ENCODE measurements at places on chromosomes 3 and 15. TPM values are rescaled to one million over a fixed set of nuclear protein-coding genes. Genes with fewer than 3 reads are reported as not detected.

Gene MINAR1
- 1.6 TPM for total RNA-seq

Gene THUMPD3
- 57.5 TPM for total RNA-seq

Gene SMARCC1
- 30.4 TPM for total RNA-seq

Gene GSK3B
- total RNA-seq: 73.5 TPM

Gene CASR
- not detected for total RNA-seq

Gene IL12A
- 3.7 TPM for total RNA-seq

Gene GREM1
- 166 TPM for total RNA-seq

Measured in smooth muscle cell of the pulmonary artery (primary cell).